ENCODE measurements at places on chromosomes 13 and 19.

DNA sequence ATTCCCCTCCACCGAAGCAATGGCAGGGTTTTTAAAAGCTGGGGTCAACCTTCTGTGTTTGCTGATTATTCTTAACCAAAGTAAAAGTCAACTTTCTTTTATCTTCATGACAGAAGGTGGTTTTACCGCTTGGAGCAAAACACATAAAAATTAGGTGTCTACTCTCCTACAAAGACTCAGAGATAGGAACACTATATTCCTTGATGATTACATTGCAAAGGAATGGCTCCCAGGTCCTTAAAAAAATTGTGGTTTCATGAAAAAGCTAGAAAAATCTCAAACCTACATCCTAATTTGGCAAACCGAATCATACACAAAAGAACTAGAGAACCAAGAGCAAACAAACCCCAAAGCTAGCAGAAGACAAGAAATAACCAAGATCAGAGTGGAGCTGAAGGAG lies 760.4 kb upstream of the PCDH20 start:
- no peak for DNase-seq

GRCh38 chr19:45474606-45475521 lies 7.1 kb downstream of the FOSB start:
- no peak for DNase-seq

GRCh38 chr13:77349365-77349764 lies 22.5 kb upstream of the MYCBP2 start:
- DNase-seq = no peak

DNA sequence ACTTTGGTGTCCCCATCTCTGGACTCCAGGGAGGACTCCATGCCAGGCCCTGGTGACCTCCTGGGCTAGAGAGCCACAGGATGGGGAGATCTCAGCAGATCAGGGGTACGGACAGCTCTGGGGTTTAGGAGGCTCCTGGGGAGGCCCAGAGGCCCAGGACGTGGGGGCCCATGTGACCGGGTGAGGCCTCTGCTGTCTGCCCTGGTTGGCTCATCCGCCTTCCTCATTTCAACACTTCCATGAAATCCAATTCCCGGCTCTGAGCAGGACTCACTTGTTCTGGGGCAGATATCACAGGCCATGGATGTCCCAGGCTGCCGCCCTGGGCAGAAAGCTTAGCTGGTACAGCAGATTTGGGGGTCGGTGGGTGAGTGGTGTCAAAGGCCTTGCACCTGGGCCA lies 1.1 kb upstream of the PRAM1 start:
- DNase-seq = no peak

GRCh38 chr13:51349016-51349415 lies 9.5 kb downstream of the SERPINE3 start:
- DNase-seq = no peak

DNA sequence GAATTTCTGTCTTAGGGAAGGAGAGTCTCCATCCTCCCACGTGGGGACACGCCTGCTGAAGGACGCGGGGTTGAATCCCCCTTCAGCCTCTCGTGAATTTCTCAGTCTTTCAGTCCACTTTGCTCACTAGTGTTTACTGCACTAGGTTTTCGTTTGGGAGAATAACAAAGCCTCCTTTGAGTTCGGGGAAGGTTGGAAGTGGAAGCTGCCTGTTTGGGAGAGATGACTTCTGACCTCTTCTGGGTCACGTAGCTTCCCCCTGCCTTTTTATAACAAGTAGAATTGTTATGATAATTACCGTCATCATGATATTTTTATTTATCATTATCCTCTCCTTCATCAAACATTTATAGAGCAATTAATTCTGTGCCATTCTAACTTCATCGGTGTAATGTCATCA lies 60.7 kb downstream of the ATP11A start:
- DNase-seq = no peak

- no peak for DNase-seq
Observed at GRCh38 chr13:105991131-105991530, 544.3 kb downstream of the EFNB2 start.

DNA sequence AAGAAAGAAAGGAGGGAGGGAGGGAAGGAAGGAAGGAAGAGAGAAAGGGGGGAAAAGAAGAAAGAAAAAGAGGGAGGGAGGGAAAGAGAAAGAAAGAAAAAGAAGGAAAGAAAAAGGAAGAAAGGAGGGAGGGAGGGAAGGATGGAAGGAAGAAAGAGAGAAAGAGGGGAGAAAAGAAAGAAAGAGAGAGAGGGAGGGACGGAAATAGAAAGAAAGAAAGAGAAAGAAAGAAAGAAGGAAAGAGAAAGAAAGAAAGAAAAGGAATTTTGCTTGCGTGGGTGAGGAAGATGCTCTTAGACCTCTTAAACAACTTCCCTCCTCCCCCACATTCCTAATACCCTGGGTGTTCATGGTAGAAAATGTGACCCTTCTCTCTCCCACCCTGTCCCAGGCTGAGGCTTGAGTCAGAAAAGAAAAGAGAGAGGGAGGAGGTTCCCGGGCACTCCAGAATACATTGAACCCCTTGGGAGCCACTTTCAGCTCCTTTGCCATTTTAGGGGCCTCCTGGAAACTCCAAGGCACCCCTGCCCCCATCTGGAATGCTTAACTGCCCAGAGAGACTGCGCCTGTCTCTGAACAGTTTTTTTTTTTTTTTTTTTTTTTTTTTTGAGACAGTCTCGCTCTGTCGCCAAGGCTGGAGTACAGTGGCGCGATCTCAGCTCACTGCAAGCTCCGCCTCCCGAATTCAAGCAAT lies 9.2 kb upstream of the KANK3 start:
- no peak for DNase-seq

- no peak for DNase-seq
Observed at GRCh38 chr13:39457274-39457673, 145.7 kb downstream of the LHFPL6 start.

GRCh38 chr19:28502879-28503734 lies 709.8 kb downstream of the UQCRFS1 start:
- DNase-seq = no peak

GRCh38 chr19:5828661-5829566 lies 10.6 kb downstream of the FUT6 start:
- peak; percentile 84 for DNase-seq

DNA sequence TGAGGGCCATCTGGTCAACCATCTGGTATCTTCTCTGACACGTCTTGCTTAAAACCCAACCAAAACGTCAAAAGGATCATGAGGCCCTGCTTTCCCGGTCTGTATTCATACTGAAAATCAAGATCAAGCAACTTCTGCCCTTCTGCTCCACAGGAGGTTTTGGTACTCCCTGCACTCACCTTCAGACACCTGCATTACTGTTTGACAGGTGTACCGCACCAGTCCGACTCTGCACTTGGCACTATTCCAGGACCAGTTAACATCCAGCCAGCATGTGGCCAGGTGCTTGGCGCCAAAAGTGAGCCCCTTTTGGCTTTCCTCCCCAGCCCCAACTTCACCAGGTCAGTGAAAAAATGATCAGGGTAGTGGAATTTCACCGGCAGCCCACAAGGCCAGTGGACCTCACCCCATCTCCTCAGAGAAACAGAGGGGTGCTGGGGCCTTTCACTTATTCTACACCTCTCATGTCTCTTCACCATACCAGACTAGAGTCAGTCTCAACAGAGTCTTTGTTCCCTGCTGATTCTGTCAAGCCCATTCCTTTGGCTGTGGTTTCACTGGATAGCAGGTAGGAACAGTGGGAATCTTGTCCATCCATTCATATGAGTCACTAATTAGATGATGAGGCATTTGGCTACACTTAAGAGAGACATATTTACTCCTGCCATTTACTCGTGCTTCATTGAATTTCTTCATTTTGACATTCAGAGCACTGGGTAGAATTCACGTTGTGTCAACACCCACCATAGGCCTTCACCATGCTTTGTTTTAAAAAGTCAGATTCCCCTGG lies 85.3 kb downstream of the ZNF726 start:
- DNase-seq = peak; percentile 57

DNA sequence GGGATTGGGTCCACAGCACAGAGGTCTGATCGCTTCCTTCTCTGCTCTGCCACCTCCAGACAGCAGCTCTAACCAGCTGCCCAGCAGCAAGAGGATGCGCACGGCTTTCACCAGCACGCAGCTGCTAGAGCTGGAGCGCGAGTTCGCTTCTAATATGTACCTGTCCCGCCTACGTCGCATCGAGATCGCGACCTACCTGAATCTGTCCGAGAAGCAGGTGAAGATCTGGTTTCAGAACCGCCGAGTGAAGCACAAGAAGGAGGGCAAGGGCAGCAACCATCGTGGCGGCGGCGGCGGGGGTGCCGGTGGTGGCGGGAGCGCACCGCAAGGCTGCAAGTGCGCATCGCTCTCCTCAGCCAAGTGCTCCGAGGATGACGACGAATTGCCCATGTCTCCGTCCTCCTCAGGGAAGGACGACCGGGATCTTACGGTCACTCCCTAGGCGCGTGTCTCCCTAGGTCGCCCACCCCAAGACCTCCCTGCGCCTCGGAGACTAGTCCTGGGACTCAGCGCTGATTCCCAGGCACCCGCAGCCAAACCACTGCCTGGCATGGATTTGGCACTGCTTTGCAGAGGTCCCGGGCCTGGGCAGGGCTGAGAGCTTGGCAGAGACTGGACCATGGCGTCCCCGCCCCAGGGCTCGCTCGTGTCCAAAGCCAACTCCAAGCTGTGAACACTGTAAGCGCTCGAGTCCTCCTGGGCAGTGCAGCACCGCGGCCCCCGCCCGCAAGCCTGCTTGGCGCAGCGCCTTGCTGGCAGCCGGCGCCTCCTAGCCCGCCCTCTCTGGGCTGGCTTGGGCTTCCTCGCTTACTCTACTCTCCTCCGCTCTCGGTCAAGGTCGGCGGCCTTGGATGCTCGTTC lies 1.5 kb downstream of the GSX1 start:
- no peak for DNase-seq

GRCh38 chr19:17487284-17488121 lies 17.2 kb downstream of the SLC27A1 start:
- no peak for DNase-seq

DNA sequence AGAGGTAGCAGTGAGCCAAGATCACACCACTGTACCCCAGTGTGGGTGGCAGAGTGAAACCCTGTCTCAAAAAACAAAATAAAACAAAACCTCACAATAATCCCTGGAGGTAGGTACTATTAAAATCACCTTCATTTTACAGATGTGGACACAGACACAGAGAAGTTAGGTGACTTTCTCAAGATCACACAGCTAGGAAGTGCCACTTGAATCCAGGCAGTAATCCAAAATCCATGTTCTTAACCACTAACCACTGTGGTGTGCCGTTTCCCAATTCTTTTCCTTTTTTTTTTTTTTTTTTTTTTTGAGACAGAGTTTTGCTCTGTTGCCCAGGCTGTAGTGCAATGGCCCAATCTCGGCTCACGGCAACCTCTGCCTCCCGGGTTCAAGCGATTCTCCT lies 9.0 kb downstream of the PPP1R14A start:
- DNase-seq = no peak

GRCh38 chr13:66992183-66992582 lies 238.0 kb downstream of the PCDH9 start:
- DNase-seq = no peak
